Activated T-helper 2 cell treated with anti-CD3 and anti-CD28 coated beads, Interferon-gamma antibody, Interleukin-2, Interleukin-4, amounts not matched to agents 10 μg/mL and 5 μg/mL and 100 μg/mL, durations not matched to agents 14 hours and 24 hours and 36 hours (primary cell): ENCODE measurements at places on chromosomes 2 and 18. TPM values are rescaled to one million over a fixed set of nuclear protein-coding genes. Genes with fewer than 3 reads are reported as not detected.
A peak's percentile ranks its signal among the peaks of the same experiment; 100 is the strongest.

GRCh38 chr2:20148923-20149702 is 75.8 kb downstream of the SDC1 start:
- no peak for DNase-seq
- H3K4me3 ChIP-seq: no peak overlapping the region

Gene OSR1
- total RNA-seq: not detected in 2 replicates

DNA sequence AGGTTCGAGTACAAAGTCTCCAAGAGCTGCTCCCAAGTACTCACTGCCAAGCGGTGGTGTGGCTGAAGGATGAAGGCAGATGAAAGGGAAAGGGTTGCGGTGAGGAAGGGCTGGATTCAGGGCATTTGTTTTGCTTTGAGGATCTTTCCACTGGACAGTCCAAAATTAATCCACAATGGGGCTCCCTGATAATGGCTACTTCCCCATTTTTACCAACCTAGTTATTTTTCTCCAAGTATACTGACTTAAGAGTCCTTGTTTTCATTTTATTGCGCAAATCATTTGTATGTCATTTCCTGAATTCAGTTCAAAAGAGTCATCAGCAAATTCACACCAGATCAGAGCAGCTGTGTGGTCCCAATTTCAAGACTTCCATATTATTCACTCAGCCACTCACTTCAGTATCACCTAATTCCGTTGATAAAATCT is 464 bp upstream of the SESTD1 start:
- no peak for DNase-seq
- H3K4me1 ChIP-seq: peaks cover 18% of the 10 kb centered on the region
- peak overlapping the region; percentile 59 for H3K27ac ChIP-seq
- peaks cover 13% of the 10 kb centered on the region for H3K36me3 ChIP-seq
- peaks cover 34% of the 10 kb centered on the region for H3K27me3 ChIP-seq

DNA sequence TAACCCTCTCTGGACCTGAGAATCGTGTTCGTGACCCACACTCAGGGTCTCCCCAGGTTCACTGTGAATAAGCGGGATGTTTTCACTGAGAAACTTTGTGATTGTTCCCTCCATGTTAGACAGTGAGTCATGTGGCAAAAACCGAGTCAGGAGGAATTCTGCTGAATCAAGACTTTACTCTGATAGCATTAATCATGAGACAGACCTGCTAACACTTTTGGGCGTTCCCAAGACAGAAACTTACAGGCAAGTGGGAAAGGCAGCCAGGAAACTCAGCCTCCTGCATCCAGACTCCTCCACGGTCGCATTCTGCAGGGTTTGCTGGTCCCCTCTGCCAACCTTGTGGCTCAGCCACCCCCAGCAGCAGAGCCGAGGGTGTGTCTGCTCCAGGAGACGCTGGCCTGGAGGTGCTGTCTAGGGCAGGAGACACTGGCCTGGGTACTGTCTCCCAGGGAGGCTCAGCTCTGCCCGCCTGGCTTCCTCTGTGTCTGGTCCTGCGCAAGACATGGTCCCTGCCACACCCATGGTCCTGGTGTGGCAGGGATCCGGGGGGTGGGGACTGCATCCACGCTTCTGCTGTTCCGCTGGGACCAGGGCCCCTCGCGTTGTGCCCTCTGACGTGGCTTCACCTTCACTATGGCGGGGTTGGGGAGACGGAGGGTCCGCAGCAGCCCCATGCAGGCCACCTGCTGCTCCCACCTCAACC is 177.4 kb downstream of the TWIST2 start:
- H3K36me3 ChIP-seq: no peaks in the 10 kb centered on the region
- no peaks in the 10 kb centered on the region for H3K4me1 ChIP-seq
- DNase-seq: no peak
- no peak overlapping the region for H3K27ac ChIP-seq

DNA sequence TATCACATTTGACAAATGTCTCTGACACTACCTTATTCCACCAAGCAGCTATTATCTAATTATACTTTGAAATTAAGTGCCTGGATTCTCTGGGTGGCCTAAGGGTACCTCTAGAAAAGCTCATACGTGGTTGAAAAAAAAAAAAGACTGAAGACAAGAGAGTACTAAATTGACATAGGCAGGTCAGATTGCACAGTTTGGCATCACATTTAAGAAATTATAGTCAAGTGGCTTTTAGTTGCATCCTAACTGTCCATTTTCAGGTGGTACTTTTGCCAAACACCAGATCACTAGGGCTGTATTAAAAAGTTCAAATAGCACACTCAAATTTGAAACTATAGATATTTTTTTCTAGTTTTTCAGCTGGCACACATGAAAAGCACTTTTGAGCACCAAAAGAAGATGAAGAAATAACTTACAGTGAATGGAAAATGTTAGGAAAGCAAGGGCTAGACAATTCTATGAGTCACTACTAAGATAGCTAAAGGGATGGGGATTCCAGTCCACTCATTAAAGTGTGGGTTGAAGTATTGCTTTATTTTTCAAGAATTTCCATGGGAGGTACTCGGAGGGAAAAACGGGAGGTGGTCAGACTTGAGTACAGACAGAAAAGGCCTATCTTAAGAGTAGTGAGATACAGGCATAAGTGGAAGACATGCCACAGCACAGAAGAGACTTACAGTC is 106.5 kb upstream of the COL5A2 start:
- H3K27me3 ChIP-seq: no peaks in the 10 kb centered on the region
- peaks cover 24% of the 10 kb centered on the region for H3K4me1 ChIP-seq
- H3K4me3 ChIP-seq: no peak overlapping the region
- no peaks in the 10 kb centered on the region for H3K36me3 ChIP-seq

Gene CFAP65
- not detected in 2 replicates for total RNA-seq

DNA sequence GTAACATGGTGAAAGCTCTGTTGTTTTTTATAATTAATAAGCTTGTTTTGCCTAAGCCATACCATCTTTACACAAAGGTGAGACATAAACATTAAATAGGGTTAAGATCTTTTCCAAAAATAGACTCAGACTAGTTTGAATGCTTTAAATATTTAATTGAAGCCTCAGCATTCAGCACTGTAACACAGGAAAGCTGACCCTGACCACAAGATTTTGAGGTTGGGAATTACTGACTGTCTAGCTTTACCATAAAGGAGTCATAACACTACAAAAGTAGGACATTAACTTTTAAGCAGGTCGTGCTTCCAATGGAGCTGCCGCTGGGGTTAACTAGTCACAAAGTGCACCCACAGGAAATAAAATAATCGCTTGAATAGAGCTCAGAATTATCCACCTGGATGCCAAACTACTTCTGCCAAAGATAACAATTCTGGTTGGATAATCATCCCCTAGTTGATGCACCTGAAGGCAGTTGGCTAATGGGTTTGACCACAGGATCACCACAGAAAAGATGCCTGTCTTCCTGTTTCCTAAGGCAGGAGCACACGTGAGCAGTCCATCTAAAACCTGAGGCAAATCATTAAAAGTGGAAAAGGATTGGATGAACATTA is 106.2 kb downstream of the COBLL1 start:
- H3K36me3 ChIP-seq: no peaks in the 10 kb centered on the region
- peaks cover 2% of the 10 kb centered on the region for H3K4me1 ChIP-seq
- DNase-seq: no peak
- peaks cover 13% of the 10 kb centered on the region for H3K27me3 ChIP-seq

Gene LAMA3
- total RNA-seq: 0.05 TPM in 1 of 2 replicates, not detected in the other

- H3K27ac ChIP-seq: no peak overlapping the region
- no peak for DNase-seq
- H3K36me3 ChIP-seq: peaks cover 4% of the 10 kb centered on the region
- no peaks in the 10 kb centered on the region for H3K4me1 ChIP-seq
- peaks cover 25% of the 10 kb centered on the region for H3K27me3 ChIP-seq
Observed at GRCh38 chr2:204824751-204825453, 279.6 kb downstream of the PARD3B start.
